ENCODE measurements at places on chromosomes 7 and 10.

DNA sequence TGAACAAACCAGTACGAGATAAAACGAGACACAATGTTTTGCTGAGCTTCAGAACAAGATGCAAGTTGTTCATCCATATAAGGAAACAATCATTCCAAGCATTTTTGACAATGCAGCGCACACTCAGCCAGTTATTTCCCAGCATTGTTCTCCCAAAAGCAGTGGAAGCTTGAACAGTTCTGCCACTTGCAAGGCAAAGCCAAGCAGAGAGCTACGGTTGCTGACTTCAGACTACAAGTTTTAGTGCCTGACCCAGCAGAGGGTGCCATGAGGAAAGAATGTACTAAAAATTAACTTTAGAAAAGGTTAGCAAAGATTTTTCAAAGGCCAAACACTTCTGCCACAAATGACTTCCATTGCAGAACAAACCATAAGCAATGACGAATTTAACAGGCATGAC lies 152.5 kb downstream of the SLC25A13 start:
- H3K27ac ChIP-seq: no peak overlapping the region
- no peak for DNase-seq
- no peak overlapping the region for H3K4me3 ChIP-seq
- H3K27me3 ChIP-seq: no peaks in the 10 kb centered on the region

- DNase-seq: no peak
- no peak overlapping the region for H3K27ac ChIP-seq
- no peak overlapping the region for H3K4me3 ChIP-seq
- H3K36me3 ChIP-seq: peaks cover 5% of the 10 kb centered on the region
- no peaks in the 10 kb centered on the region for H3K4me1 ChIP-seq
Measured at GRCh38 chr7:5626498-5626897, 155.0 kb downstream of the RNF216 start.

- H3K4me3 ChIP-seq: no peak overlapping the region
- H3K36me3 ChIP-seq: no peaks in the 10 kb centered on the region
- H3K4me1 ChIP-seq: no peaks in the 10 kb centered on the region
Measured at GRCh38 chr10:17787087-17787961, 21.8 kb upstream of the MRC1 start.

- DNase-seq: no peak
- peaks cover 8% of the 10 kb centered on the region for H3K4me1 ChIP-seq
- no peak overlapping the region for H3K27ac ChIP-seq
- H3K4me3 ChIP-seq: no peak overlapping the region
- H3K36me3 ChIP-seq: peaks cover 22% of the 10 kb centered on the region
Measured at GRCh38 chr10:102657984-102658724, 13.9 kb downstream of the TRIM8 start.

GRCh38 chr10:63548860-63549259 lies 27.7 kb downstream of the REEP3 start:
- no peak overlapping the region for H3K27ac ChIP-seq
- no peaks in the 10 kb centered on the region for H3K27me3 ChIP-seq
- no peak overlapping the region for H3K4me3 ChIP-seq
- H3K36me3 ChIP-seq: no peaks in the 10 kb centered on the region
- DNase-seq: no peak

- no peaks in the 10 kb centered on the region for H3K36me3 ChIP-seq
- H3K27me3 ChIP-seq: no peaks in the 10 kb centered on the region
- H3K27ac ChIP-seq: no peak overlapping the region
- DNase-seq: no peak
- 0 out of 2 replicates have a peak, but pooled peaks cover 4% of the 10 kb centered on the region for H3K4me1 ChIP-seq
Measured at GRCh38 chr10:34196058-34196433, 619.0 kb downstream of the PARD3 start.
